ENCODE measurements at places on chromosomes 16 and 17.
A peak's percentile ranks its signal among the peaks of the same experiment; 100 is the strongest.

DNA sequence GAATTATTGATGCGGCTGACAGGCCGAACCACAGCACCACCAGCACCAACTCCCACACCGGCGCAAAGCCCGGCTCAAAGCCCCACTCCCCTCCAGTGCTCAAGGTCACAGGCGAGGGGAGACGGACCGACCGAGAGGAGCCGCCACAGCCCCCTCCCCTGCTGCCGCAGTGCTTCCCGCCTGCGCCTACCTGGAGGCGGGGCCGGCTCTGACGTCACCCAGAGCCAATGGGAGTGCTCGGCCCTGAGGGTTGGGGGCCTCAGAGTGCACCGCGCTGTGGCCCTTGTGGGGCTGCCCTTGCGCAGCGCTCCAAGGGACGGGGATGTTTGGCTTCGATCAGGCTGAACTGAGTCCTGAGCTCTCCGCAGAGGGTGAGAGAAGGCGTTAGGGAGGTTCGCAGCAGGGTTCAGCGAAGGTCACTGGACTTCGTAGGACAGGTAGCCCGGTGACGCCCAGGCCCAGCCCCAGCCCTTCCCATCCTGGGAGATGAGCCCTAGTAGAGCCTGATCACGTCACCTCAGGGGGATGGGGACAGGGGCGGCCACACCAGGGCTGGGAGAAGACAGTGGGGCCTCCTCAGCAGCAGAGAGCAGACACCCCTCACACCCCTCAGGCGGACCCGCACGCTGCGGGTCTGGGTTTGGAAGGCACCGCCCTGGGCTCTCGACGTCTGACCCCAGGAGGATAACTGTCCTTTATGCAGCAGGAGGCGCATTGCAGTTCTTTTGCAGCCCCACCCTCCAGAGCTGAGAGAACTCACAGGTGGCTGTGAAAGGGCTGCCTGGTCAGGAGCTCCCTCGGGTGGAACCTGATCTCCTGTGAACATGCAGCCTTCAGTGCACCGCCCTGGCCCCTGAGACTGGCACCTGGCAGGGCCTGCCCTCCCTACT lies 1.5 kb downstream of the NDRG4 start:
- DNase-seq: no peak

DNA sequence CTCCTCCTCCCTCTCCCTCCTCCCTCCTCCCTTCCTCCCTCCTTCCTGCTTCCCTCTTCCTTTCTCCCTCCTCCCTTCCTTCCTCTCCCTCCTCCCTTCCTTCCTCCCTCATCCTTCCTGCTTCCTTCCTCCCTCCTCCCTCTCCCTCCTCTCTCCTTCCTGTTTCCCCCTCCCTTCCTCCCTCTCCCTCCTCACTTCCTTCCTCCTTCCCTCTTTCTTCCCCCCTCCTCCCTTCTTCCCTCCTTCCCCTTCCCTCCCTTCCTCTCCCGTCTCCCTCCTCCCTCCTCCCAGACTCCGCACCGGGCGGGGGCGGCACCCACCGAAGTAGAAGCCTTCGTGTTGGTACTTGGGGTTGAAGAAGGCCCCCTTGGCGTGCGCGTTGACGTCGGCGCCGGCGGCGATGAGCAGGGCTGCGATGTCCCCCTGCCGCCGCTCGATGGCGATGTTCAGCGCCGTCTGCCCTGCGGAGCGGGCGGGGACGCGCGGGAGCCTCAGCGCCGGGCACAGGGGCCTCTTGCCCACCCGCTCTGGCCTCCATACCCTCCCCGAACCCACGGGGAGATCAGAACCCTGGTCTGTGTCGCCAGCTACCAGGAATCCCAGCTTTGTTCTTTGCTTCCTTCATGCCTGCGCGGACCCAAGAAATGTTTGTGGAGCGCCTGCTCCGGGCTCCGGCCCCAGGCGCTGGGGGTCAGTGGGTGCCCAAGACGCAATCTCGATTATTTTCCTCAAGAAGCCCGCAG lies 22.2 kb downstream of the TRPV3 start:
- DNase-seq: no peak

DNA sequence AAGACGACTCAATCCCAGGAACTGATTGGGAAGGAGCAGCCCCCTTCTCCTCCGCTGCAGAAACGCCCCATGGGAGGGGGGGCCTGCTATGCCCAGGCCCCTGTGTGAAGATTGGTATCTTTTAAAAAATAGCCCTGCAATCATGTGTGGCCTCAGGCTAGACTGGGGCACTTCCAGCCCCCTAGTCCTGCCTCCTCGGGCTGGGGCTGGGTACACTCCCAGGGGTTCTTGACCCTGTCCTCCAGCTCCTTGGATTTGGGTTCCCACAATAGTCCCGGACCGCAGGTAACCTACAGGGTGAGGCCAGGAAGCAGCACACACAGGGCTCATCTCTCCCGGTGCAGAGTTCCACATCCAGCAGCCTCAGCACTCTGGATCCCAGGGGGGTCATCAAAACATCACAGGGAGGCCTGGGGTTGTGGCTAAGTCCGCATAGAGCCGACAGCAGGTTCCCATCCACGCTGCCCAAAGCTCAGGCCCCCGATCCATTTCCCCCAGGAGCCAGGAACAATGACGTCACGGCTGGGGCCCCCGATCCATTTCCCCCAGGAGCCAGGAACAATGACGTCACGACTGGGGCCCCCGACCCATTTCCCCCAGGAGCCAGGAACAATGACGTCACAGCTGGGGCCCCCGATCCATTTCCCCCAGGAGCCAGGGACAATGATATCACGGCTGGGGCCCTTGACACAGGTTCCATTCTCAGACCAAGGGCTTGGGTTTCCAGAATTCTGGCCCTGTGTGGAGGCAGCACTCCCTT lies 202.4 kb downstream of the IRF8 start:
- DNase-seq: no peak

- DNase-seq: no peak
Measured at GRCh38 chr16:61923629-61924028, 112.6 kb downstream of the CDH8 start.

GRCh38 chr17:43006639-43007551 lies at the start of gene IFI35:
TSS of gene IFI35 (plus strand) at chr17:43006784. CDS start at chr17:43006948, 164 bp downstream.
- peak; percentile 80 for DNase-seq

DNA sequence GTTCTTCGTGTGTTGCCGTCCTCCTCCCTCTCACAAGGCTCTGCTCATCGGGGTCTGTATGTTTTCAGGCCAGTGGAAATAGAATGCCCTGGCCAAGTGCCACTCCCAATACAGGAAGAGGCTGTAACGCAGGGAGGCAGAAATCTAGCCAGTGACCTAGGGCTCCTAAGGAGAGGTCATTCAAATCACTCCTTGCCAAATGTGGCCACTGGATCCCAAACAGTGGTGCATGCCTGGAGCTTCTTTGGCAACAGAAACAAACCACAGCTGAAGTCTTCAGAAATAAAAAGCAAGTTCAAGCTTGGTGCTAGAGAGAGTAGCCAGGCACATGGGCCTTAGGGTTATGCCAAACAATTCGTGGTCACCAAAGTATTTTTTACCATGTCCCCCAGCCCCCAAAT lies 66.1 kb downstream of the SMG6 start:
- DNase-seq: no peak

DNA sequence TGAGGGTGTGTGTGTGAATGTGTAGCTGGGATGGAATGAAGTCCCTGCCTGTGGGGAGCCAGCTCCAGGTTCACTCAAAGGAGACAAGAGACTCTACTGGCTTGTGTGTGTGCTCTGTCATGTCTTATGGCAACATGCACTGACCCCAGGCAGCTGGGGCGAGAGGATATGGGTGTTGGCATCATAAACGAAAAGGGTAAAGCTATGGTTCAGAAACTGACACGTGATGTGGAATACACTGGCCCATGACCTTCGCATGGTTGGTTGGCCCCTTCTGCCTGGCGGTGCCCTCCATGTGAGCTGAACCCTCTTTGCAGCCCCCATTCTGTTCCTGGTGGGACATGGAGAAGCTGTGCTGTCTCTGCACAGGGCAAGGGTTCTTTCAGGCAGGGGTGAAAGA lies 21.9 kb downstream of the ZNF750 start:
- DNase-seq: no peak

DNA sequence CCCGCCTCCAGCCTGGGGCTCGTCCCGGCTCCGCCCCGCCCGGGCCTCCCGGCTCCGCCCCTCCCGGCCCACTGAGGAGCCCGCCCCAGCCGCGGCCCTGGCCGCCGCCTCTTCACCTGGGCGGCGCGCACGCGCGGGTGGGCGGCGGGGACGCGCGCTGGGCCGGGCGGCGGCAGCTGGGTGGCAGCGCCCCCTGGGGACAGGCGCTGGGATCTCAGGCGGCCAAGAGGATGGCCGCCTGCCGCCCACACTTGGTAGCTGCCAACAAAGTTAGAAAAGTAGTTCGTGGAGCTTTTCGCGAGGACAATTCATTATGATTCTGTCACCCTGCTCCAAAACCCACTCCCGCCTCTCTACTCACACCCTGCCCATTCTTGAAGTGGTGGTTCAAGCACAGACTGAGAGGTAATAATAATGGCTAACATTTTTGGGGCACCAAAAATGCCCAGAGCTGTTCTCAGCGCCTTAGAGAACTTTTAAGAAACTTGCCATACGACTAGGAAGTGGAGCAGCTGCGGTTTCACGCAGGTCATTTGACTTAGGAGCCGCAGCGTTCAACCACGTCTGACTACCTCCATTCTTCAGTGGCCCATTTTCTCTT lies 340 bp upstream of the MYO1D start:
- peak; percentile 78 for DNase-seq

DNA sequence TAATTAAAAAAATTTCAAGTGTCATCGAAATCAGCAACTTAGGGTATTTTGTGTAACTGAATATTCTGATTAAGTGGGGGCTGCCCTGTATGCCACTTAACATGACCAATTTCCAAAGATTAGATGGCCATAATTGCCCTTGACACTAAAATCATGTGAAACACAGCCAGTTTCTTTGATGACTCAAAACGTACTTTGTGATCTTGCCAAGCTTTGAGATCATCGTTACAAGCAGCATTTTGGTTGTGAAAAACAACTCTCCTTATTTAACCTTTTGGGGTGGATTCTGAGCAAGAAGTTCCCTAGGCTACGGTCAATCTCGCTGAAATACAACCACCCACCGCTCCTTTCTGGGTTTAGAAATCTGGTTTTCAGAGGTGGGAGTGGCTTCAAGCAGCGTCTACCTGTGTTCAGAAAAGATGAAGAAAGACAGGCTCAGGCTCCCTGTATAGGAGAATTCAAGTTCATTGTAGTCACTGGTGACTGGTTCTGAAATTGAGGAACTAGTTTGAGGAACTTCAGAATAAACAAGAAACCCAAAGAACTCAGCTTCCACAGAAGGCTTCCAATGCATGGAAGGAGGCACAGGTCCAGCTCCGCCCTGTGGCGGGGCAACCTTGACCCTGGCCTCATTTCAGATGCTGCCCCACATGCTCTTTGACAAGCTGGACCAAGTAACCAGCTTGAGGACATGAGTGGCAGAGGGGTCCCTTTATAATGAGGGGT lies 9.4 kb downstream of the MAP3K14 start:
- DNase-seq: peak; percentile 77

GRCh38 chr16:16780588-16780987 lies 401.6 kb downstream of the NPIPA7 start:
- no peak for DNase-seq

DNA sequence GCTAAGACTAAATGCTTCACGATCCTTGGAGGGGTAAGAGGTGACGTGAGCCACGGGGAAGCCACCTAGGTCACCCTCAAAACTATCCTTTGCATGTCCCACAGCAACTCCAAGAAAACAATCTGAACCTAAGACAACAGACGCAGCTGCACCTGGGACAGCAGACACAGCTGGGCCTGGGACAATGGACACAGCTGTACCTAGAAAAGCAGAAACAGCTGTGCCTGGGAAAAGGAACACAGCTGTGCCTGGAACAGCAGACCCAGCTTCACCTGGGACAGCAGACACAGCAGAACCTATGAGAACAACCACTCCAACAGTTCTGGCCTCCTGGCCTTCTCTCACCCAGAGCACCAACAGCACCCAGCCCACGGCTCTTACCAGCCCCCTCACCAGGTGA lies 11.7 kb upstream of the CD300LD start:
- DNase-seq: no peak

- DNase-seq: no peak
Measured at GRCh38 chr16:84270071-84270470, 24.6 kb upstream of the WFDC1 start.

- no peak for DNase-seq
Measured at GRCh38 chr16:52872731-52873130, 180.0 kb downstream of the CHD9NB start.

- DNase-seq: no peak
Measured at GRCh38 chr17:54269881-54270280, 447.2 kb downstream of the KIF2B start.
